ENCODE measurements at places on chromosomes 3 and 15.

DNA sequence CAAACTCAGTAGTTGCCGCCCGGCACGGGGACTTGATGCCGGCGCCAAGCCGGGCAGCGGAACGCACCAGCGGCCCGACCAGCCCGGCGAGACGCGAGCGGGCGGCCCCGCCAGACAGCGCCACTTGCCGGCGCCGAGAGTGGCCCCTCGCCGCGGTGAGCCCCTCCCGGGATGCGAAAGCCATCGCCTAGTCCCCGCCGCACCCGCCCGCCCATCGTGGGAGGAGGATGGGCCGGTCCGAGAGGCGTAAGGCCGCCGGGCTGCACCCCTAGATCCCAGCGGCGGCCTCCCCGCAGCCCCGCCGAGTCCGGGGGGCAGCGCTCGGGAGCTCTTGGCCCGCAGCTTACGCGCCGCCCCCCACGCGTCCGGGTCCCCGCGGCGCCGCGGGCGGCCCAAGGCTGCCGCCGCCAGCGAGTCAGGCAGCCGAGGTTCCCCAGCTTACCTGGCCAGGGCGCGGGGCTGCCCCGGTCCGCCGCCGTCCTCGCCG lies 609 bp downstream of the GOLGA8A start:
- no peak for DNase-seq

GRCh38 chr15:91116113-91117067 lies 16.3 kb downstream of the SV2B start:
- no peak for DNase-seq

GRCh38 chr3:9422712-9423424 lies 25.5 kb downstream of the SETD5 start:
- peak; percentile 93 for DNase-seq

DNA sequence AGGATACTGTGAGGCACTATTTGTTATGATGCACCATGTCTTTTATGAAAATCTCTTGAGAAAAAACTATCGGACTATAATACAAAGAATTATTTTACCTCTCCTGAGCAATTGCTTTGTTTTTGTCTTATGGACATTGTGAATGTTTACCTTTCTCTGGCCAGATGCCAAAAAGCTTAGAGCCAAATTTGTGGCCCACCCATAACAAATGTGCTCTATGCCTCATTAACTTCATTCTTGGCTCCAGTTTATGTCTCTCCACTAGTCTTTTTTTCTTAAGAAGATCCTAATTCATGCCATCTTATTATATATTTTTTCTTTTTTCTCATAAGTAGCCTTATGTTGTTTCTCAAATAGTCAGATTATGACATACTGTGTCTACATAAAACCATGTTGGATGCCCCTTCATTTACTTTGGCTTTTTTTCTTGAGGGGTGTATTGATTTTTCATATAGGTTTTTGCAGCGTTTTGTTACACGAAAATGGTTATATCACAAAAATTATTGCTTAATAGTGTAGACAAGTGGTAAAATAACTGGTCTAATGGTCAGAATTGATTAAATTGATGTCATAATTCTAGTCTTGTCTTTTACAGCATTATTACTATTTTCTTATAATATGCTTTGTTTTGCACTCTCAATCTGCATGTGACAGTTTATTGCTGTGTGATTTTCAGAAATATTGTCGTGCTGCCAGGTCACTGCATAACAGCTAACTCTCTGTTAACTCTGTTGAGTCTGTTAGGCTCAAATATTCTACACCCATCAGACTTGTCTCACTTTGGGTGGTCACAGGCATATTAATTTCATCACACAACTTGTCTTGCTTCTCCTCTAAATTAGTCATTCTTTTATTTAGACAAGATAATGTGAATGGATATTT lies 18.2 kb downstream of the SENP8 start:
- DNase-seq: no peak

DNA sequence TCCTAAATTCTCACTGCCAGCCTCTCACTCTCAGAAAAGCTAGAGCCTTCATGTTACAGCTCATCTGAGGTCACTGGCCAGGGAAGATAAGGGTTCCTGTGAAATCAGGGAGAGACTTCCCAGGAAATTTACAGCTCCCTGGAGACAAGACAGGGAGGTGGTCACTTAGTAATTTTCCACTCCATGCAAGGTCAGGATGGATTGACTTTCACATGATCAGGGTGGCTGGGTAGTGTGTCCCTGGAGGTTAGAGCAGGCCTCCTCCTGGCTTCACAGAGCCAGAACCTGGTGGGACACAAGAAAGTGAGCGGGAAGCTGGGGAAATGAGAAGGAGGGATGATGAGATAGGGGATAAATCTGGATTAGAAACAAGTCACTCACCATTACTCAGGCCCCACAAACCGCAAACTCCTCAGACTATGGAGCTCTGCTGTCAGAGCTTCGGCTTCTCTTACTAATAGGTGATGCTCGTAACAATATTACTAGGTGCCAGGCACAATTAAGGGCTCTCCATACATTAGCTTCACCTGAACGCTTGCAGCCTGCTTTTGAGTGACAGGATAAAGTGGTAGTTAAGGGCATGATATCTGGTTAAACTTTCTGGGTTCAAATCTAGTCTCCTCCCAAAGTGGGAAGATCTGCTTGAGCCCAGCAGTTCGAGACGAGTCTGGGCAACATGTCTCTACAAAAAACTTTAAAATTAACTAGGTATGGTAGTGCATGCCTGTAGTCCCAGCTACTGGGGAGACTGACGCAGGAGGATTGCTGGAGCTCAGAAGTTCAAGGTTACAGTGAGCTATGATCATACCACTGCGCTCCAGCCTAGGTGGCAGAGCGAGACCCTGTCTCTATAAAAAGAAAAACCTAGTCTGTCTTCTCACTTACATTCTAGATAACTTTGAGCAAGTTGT lies 24.9 kb downstream of the DUOX2 start:
- DNase-seq: no peak

GRCh38 chr3:159604151-159604581 lies 384.5 kb upstream of the IL12A start:
- DNase-seq: peak; percentile 7

DNA sequence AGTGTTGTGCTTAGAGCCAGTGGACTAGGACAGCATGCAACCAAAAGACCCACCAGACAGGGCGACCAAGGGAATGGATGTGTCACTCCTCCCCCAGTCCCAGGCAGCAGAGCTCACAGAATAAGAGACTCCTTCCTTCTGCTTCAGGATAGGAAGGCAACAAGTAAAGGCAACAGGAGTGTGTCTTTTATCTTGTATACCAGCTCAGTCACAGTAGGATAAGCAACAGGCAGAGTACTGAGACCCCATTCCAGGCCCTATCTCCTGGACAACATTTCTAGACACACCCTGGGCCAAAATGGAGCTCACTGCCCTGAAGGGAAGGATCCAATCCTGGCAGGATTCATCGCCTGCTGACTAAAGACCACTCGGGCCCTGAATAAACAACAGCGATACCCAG lies 25.0 kb downstream of the PDCD10 start:
- DNase-seq: no peak

DNA sequence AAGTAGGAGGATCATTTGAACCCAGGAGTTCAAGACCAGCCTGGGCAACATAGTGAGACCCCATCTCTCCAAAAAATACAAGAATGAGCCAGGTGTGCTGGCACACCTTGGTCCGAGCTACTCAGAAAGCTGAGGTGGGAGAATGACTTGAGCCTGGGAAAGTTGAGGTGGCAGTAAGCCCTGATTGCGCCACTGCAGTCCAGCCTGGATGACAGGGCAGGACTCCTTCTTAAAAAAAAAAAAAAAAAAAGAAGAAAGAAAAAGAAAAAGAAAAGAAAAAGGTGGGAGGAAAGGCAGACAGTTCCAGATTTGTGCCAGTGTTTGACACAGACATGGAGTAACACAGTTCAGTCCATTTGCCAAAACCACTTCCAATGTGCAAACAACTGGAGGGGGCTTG lies 75.7 kb downstream of the ATP10A start:
- DNase-seq: no peak

DNA sequence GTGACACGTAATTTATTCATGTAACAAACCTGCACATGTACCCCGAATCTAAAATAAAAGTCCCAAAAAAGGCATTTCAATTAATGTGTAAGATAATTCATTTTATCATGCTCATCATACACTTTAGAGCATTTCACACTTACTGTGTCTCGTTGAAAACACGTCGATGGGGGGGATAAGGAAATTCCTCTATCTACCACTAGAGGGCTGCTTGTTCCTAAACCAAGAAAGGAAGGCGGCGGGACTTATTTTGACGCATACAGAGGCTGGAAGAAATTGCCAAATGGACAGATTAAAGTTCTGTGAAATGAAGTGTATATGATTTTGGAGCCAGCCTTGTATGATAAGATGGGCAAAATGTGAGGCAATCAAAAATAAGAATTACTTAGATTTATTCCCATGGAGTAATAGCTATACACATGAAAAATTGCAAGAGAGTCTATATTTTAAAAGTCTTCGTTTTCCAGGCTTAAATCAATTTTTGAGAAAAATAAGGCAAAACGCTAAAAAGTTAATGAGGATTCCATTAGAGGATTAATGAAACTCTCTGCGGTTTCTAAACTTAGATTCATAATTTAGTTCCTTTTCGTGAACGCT lies 346.8 kb downstream of the CNTN3 start:
- DNase-seq: peak; percentile 54

GRCh38 chr3:86774082-86774691 lies 216.8 kb downstream of the VGLL3 start:
- DNase-seq: peak; percentile 41

DNA sequence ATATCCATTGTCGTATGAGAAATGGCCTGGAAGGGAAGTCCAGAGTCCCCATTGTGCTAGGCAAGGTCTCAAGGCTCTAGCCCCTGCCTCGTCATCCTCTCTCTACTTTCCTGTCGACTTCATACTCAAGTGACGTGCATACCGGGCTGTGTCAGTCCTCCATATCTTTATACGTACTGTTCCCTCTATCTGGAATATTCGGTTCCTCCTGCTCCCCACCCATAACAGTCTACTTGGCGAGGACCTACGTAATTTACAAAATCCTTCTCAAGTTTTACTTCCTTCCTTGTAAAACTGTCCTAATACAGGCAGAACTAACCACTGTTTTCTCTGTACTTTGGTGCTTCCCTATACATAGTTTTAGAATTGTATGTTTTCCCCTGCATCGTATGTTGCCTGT lies 2.2 kb upstream of the ALPK3 start:
- no peak for DNase-seq

DNA sequence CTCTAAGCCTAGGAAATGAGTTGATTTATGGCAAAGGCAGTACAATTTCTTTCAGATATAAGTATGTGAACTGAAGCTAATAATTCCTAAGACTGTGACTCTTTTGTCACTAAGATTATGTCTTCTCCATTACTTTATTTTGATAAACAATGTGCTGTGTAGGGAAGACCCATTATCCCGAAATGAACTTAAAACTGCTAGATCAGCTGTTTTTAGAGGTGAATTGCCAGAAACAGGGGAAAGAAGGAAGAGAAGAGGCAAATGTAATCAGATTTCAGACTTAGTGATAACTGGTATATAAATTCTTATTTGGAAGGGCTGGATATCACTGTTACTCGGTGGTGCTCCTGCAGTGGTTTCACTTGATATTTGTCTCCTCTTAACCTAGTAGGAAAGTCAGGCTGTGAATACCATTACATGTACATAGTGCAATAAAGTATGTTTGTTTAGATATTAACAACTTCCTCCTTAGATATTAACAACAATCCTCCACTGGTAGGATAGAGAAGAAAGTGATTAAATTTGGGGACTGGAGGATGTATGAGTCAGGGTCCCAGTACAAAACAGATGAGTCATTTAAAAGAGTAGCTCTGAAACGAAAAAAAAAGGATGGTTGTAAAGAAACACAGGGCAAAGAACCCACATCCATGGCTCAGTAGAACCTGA lies 338.5 kb upstream of the KCNH8 start:
- DNase-seq: peak; percentile 33

- DNase-seq: no peak
These were observed 296.6 kb downstream of the ZNF621 start for GRCh38 chr3:40821315-40821714.

DNA sequence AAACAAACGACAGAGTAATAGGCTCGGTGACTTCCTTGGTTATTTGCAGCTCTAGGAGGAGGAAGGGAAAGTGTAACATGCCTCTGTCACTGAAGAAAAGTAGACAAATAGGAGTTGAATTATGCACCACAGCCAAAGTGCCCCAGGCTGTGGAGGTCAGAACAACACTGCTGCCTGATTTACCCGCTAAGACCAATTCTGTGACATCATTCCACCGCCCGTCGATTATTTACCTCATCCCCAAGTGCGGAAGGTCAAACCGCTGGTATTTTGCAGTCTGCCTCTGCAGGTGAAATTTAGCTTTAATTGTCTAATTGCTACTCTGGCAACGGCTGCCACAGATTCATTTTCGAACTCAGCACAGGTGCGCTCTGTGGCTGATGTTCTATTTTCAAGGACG lies 106.3 kb upstream of the PRICKLE2 start:
- DNase-seq: no peak

DNA sequence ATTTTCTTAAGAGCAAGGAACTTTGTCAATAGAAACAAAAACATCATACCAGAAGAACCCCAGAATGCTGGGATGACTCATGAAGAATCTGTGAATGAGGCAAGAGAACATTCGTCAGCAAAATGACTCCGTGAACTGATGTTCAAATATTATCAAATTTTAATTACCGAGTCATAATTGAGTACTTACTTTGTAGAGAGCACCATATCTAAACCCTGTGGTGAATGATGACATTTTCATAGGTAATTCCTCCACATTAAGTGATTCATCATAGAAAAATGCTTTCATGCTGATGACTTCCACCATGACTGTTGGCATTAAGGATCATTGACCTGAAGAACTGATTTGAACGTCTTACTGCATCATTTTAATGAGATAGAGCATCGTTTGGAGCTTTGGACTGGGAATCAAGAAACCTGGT lies 56.3 kb downstream of the PPARG start:
- peak; percentile 63 for DNase-seq

DNA sequence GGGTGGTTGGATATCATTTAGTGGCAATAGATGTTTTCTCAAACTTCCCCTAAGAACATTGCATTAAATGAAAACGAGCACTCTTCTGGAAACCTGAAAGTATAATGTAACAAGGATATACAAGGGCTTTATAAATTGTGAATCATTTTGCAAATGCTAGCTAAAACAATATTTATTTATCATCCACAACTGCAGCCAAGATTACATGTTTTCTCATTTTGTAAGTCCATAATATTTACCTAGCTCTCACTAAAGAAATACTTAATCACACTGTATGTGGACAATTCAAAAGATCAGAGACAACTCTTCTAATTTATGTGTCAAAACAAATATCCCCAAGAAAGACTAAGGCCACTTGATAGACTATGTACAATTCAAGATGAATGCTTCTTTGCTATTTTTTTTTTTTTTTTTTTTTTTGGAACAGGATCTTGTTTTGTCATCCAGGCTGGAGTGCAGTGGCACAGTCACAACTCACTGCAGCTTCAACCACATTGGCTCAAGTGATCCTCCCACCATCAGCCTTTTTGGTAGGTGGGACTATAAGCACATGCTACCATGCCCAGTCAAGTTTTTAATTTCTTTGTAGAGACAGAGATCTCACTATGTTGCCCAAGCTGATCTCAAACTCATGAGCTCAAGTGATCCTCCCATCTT lies 427.7 kb upstream of the THBS1 start:
- DNase-seq: no peak

- DNase-seq: no peak
These were observed 48.9 kb downstream of the SSUH2 start for GRCh38 chr3:8595695-8596115.

GRCh38 chr15:52645916-52646315 lies 33.3 kb downstream of the ATOSA start:
- no peak for DNase-seq

- no peak for DNase-seq
These were observed 408.2 kb upstream of the CBLB start for GRCh38 chr3:106276755-106277612.

- DNase-seq: peak; percentile 12
These were observed 10.6 kb downstream of the RBMS3 start for GRCh38 chr3:29291260-29291981.

GRCh38 chr15:52808441-52808840 lies 18.3 kb upstream of the ONECUT1 start:
- no peak for DNase-seq
